Left renal pelvis (tissue), 4 donors: ENCODE measurements at places on chromosomes 11 and 22.
A peak's percentile ranks its signal among the peaks of the same experiment; 100 is the strongest.

GRCh38 chr11:40291741-40292140, 1167.7 kb downstream of the LRRC4C start:
- no peak for DNase-seq

GRCh38 chr11:84564180-84564866, 1062.8 kb downstream of the DLG2 start:
- DNase-seq = peak; percentile 14

- DNase-seq = no peak
Measured at GRCh38 chr11:82559609-82560008, 174.1 kb downstream of the FAM181B start.

- no peak for DNase-seq
Measured at GRCh38 chr11:75402002-75402773, 2.9 kb downstream of the RPS3 start.

GRCh38 chr22:23856721-23857605, 712 bp upstream of the SLC2A11 start:
- no peak for DNase-seq

DNA sequence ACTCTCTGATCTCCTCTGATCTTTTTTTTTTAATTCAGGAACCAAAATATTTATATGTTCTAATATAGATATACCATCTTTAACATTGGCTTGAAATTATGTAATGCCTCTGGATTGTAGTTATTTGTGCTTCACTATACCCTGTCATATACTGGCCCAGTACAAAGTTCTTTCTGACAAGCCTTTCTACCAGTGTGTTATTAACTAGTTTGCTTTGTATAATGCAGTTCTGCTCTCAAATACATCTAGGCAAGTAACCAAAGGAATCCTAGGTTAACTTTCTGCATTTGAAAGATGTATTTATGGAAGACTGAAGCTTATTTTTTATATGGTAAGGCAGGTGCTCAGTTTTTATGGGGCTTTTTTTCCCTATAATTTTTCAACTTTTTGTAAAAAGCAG, 36.1 kb downstream of the ARHGEF12 start:
- no peak for DNase-seq

GRCh38 chr22:40507491-40507890, 129.0 kb downstream of the MRTFA start:
- no peak for DNase-seq

GRCh38 chr22:32539631-32540421, 65.2 kb downstream of the FBXO7 start:
- no peak for DNase-seq
